Activated effector memory CD4-positive, alpha-beta T cell treated with anti-CD3 and anti-CD28 coated beads, Interleukin-2, amount 50 U/mL, for 16 hours (primary cell): ENCODE measurements at places on chromosomes 2 and 18.

DNA sequence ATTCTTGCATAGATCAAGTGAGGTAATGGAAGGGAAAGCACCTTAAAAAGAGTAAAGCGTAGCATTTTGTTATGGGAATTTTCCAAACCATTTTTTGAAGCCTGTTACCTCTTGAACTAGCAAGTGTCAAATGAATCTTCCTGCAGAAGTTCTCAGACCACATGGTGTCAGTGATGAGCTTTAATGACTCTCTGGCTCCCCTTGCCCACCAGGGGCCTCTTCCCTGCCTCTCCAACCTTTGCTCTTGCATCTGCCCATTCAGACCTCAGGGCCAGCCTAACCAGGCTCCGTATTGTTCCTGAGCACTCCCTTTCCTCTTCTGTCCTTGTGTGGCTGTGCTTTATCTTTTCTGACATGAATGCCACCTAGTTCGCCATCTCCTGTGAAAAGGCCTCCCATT lies 155.9 kb downstream of the DIS3L2 start:
- DNase-seq, result no peak

GRCh38 chr18:25169701-25170100 lies 182.3 kb downstream of the ZNF521 start:
- no peak for DNase-seq

DNA sequence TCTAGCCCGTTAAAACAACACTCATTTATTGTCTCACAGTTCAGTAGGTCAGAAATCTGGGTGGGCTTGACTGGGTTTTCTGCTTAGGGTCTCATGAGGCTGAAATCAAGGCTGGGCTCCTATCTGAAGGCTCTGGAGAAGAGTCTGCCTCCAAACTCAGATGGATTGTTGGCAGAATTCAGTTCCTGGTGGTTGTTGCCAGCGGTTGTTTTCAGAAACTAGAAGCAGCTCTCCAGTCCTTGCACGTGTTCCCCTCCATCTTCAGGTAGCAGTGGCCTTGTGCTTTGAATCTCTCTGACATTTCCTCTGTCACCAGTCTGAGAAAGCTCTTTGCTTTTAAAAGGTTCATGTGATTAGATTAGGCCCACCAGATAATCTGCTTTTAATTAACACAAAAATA lies 20.1 kb upstream of the FN1 start:
- no peak for DNase-seq

- no peak for DNase-seq
These were observed 214.3 kb upstream of the NXPH2 start for GRCh38 chr2:138994502-138994901.

DNA sequence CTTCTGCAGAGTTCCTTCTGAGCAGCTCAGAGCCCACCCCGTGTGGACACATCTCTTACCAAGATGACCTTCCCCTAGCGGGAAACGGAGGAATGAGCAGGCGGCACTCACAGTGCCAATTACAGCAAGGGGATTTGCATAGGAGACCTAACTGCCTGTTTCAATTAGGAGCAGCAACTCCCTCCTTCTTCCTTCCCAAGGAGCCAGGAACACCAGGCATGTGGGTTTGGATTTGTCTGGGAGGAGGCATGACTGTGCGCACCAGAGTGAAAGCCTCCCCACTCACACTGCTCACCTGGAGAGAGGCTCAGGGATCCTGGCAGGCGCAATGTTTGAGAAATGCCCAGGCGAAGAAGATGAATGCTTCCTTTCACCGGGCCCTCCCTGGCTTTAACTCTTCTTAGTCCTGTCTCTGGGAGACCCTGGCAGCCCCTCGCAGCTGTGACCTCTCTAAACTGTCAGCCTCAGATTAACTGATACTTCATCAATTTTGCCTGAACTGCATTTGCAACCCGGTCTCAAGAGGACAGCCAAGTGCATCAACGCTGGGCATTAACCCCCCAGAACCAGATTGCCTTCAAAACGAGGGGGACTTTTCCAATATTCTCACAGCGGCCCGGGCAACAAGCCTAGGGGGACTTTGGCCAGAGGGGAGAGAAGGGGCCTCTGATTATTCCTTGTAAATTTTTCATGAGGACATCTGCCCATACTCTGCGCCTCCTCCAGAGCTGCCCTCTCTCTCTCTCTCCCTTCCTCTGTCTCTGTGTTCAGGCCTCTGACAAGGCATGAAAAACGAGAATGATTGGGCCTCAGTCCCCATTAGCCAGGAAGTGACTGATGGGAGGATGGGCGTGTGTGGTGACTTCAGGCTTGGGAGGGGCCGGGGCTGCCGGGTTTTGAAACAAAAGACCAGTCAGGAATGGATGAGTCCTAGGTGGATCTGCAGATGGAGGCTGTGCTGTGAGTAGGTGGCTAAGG lies 93.8 kb downstream of the CMPK2 start:
- DNase-seq, result no peak

DNA sequence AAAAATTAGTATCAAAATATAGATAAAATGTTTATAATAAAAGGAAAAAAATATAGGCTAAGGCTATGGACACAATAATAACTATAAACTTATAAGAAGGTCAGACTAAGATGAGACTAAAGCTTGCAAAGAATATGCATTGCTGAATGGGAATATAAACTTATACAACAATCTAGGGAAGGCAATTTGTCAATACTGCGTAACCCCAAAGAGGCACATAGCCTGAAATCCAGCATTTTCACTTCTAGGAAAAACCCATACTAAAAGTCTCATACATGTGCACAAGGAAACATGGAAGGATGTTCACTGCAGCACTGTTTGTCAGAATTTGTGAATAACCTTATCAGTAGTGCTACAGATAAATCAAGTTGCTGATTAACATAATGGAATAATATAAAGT lies 45.5 kb downstream of the FANCL start:
- no peak for DNase-seq

DNA sequence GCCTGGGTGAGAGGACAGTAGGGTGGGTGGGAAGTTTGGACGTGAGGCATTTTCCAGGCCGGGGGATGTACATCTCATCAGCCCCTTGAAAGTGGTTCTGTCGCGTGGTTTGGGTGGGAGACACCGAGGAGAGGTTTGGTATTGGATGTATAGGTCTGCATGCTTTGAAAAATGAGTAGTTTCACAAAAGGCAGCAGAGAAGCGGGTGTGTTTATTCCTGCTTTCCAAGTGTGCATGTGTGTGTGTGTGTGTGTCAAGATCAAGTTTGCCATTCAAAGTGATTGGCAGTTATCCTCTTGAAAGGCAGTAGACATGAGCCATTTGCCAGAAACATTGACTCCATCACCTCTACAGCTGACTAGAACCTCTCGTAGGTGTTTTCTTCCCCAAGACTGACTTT lies 423.1 kb upstream of the POU3F3 start:
- no peak for DNase-seq

DNA sequence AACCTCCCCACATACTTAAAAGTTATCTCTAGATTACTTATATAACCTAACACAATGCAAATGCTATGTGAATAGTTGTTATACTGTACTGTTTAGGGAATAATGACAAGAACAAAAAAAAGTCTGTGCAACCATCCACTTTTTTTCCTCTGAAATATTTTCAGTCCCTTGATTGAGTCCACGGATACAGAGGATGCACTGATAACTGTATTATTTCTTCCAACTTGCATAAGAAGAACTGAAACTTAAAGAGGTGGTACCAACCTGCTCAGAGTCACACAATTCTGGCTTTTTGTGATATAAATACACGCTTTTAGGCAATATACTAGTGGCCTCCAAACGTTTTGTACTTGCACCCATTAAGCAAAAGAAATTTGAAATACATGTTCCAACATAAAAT lies 1.4 kb downstream of the SMC6 start:
- DNase-seq, result no peak

- peak; percentile 97 for DNase-seq
These were observed at the start of gene SUMO1 for GRCh38 chr2:202238234-202239197. TSS of gene SUMO1 (minus strand) at chr2:202238597. CDS start at chr2:202238451, 146 bp downstream.

DNA sequence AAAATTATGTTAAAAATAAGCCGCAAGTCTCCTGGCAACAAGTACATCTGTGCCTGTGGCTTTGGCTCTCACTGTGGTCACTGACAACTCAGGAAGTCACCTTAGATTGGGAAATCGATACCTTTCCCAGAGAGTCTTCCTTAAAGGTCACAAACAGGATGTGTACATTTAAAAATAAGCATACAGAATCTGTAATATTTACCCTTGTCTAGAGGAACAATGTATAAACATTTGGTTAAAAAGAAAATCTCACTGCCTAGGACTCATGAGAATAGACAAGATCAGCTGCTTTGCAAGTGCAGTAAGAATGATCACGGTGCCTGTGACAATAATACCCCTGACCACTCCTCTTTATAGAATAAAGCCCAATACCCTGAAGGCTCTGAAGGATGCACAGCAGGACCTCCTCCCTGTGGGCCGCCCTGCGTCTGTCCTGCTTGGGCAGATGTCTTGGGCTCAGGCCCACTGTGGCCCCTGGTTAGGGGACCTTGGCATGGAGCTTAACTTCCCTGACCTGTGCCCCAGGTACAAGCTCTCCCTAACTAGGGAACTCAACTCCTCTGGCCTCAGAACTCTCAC lies 98.0 kb upstream of the MGAT4A start:
- no peak for DNase-seq

DNA sequence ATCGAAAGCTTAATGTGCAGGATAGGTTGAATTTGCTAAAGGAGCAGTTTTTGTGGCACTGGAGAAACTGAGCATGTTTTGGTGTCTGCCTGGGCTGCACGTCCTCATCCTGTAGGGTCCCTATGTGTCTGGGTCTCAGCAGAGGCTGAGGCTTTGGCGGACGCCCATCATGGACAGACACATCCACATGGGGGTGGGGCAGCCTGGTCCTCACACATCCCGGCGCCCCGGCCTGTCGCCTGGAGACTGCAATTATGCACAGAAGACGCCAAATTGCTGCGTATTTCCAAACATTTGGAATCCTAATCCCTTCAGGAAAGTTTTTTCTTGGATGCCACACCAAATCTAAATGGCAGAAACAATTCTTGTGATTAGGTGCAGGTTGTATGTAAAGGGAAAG lies 128.2 kb upstream of the TWIST2 start:
- no peak for DNase-seq

GRCh38 chr2:40511661-40512213 lies 59.8 kb upstream of the SLC8A1 start:
- no peak for DNase-seq

GRCh38 chr2:8935982-8936381 lies 67.5 kb downstream of the MBOAT2 start:
- no peak for DNase-seq

- DNase-seq, result no peak
These were observed 13.2 kb downstream of the GALR1 start for GRCh38 chr18:77262643-77263465.
